K562 (cell line): ENCODE measurements at places on chromosomes 2 and 18.
A peak's percentile ranks its signal among the peaks of the same experiment; 100 is the strongest.

- DNase-seq, result no peak
Measured at GRCh38 chr2:164934401-164935117, 20.8 kb downstream of the SLC38A11 start.

GRCh38 chr2:145764631-145765030 lies 1244.7 kb upstream of the ZEB2 start:
- DNase-seq, result no peak

DNA sequence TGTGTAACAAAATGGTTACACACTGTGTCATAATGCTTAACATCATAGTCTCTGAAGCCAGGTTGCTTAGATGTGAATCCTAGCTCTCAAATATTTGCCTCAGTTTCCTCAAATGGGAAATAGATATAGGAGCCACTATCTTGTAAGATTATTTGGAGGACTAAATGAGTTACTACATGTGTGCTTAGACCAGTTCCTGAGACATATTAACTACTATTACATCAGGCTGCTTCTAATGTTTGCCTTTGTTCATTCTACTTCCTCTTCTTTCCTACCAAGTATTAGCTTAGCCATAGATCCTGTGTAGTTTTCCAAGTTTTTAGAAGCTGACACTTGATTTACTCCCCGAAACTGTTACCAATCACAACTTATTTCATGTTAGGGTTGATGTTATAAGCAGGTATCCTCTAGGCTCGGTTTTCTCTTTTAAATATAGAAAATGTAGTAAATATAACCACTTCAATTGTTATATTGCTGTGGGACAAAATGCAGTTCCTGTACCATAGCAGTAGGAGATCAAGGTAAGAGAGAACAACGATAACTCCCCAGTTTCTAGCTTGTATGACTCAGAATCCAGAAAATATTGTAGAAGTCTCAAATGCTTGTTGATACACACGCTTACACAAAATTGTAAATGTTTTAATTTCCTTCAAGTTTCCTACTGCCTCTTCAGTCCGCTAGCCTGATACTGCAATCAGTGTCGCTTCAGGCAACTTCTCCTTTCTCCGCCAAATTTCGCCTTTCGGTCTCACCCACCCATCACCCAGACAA lies 751 bp upstream of the DNAJC10 start:
- no peak for DNase-seq

DNA sequence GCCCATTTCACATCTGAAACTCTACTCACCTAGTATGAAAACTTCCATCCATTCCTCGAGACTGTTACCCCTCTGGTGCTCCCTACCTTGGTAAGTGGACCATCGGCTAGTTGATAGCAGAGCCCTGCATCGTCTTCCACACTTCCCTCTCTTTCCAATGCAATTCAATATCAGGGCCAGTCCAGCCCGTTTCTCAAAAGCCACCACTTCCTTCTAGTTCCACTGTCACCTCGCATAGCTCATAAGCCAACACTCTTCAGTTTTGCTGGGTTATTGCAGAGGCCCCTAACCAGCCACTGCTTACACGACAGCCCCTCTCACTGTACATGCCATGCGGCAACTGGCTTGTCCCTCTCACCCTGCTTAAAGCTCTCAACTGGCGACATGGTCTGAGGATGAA lies 10.2 kb upstream of the ZNF407 start:
- no peak for DNase-seq

DNA sequence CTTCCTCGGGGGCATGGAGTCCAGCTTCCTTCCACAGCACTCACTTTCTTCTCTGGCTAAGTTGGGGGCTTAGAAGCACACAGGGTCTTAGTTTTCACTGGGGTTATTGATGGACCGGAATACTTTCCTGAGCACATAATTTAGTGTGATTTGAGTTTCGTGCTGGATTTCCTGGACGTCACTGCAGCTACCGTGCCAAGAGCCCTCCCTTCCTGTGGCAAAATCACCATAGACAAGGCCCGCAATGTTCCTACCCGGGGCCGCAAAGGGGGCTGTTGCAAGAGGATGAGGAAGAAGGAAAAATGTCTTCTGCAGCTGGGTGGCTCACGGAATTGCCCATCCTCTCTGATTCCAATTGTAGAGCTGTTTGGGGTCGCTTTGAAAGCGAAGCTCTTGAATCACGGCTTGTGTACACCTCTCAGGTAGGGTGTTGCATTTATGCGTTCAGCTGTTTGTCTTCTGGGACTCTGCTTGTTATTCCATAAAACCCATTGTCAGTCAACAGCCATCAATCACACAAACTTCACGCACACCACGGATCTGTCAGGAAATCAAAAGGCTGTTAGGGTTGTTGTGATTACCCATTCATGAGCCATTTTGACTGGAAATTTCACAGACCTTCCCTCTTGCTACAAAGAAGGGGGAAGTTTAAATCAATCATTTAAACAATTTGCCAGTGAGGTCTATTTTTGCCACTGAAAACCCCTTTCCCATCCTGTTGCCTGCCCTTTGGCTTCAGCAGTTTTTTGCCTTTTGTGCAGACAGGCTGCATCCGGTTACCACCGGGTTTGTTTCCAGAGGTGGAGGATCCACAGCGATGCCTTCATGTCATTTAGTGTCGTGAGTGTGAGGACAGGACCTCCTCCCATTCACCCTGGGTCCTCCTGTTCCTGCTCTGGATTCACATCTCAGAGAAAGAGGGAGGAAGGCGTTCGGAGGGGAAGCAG lies 36.0 kb downstream of the SMIM21 start:
- no peak for DNase-seq

- peak; percentile 11 for DNase-seq
Measured at GRCh38 chr2:201532686-201533304, 81.3 kb downstream of the STRADB start.

GRCh38 chr2:74092275-74092674 lies 55.4 kb downstream of the BOLA3 start:
- DNase-seq, result no peak

DNA sequence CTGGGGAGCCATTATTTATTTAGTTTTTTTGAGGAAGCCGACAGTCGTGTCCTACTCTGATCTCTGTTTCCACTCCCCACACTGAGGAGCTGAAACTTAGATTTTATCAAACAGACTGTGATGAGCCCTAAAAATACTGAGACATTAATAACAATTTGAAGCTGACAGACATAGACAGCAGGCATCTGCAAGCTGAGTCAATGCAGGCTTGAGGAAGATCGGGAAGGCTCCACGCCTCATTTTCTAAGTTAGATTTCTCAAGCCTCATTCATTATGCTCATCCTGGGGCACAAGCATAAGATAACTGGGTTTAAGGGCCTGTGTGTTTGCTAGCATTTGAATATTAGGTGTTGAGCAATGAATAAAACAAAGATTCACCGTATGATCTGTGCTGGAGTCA lies 26.3 kb downstream of the EFR3B start:
- no peak for DNase-seq

DNA sequence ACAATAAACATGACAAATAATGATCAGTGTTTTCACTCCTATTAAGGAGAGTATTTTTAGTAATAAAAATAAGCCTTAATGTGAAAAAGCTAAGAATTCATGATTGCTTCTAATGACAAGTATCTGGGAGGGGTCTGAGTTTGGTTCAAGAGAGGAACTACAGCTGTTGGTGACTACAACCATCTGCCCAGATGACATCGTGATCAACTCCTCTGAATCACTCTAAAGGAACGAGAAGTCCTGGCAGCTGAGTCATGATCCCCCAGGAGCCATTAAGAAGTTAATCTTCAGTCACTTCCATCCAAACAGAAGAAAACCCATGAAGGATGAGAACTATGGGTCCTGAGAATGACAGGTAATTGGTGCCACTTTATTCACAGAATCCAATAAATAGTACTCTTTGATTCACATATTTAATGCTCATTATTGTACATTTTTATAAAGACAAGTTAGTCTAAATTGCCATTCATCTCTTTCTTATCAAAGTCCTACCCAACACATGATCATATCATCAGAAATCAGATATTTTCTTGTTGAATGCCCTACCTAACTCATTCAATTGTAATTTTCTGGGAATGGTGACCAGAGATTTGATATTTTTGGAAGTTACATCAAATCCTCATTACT lies 6.8 kb downstream of the TFPI start:
- DNase-seq, result peak; percentile 71

DNA sequence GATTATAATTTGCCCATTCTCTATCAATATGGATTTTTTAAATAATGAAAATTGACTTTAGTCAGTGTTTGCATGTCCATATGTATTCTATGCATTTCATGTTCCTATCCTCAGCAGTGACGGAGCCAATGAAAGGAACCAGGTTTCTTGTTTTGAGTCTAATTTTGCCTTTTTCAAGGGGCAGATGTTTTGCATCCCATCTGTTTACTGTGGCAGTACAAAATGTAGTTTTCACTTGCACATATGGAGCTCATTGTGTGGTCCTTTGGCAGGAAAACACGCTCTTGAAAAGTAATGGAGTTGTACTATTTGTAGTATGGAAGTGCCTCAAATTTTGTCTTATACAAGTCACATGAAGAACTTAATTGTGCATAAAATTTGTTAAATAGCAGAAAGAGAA lies 127.8 kb downstream of the AGPS start:
- DNase-seq, result no peak

- DNase-seq, result no peak
Measured at GRCh38 chr2:121132054-121132761, 152.8 kb downstream of the TFCP2L1 start.

- no peak for DNase-seq
Measured at GRCh38 chr18:8788503-8789429, 83.4 kb downstream of the MTCL1 start.

DNA sequence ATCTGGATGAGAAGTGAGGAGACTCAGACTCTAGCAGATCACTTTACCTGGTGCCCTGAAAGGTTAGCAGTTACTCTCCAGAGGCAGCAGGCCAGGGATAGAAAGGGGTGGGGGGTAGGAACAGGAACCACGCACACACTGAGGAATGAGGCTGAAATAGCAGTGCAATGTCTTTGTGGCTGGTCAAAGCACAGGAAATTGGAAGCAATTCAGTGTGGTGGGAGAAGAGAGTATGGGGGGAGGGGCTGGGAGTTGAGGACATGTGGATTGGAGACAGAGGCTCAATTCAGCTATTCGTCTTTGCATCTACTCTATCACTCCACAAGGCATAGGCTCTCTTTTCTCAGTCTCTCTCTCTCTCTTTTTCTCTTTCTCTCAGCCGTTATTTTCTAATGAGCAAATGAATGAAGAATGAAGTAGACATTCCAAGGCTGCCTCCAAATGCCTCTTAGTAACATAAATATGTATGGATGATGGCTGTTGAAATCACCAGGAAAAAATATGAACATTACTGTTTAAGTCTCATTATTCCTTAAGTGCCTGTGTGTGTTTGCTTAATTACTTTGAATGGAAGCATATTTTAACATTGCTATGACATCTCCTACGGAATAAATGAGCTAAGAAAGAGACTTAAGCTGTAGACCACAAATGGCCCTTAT lies 979.4 kb downstream of the TSN start:
- DNase-seq, result no peak

GRCh38 chr2:28649481-28650265 lies 102.0 kb upstream of the PPP1CB start:
- no peak for DNase-seq

- no peak for DNase-seq
Measured at GRCh38 chr2:143503280-143503679, 374.1 kb downstream of the ARHGAP15 start.

DNA sequence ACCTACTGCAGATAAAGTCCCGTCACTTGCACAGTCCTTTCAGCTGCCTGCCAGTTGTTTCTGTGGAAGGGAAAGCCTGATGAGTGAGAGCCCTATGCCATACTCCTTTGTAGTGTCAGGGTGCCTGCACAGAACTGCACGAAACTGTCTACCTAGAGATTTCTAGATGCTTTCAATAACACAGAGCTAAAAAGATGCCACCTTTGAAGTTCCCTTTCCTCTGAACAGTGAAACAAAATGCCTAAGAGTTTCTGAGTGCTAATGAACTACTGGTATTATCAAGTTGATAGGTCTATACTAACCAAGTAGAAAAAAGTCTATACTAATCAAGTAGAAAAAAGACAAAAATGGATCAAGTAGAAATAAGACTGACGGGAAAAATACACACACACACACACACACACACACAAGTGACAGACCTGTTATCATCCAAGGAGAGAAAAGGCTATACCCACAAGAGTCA lies 79.0 kb downstream of the TLK1 start:
- DNase-seq, result no peak

DNA sequence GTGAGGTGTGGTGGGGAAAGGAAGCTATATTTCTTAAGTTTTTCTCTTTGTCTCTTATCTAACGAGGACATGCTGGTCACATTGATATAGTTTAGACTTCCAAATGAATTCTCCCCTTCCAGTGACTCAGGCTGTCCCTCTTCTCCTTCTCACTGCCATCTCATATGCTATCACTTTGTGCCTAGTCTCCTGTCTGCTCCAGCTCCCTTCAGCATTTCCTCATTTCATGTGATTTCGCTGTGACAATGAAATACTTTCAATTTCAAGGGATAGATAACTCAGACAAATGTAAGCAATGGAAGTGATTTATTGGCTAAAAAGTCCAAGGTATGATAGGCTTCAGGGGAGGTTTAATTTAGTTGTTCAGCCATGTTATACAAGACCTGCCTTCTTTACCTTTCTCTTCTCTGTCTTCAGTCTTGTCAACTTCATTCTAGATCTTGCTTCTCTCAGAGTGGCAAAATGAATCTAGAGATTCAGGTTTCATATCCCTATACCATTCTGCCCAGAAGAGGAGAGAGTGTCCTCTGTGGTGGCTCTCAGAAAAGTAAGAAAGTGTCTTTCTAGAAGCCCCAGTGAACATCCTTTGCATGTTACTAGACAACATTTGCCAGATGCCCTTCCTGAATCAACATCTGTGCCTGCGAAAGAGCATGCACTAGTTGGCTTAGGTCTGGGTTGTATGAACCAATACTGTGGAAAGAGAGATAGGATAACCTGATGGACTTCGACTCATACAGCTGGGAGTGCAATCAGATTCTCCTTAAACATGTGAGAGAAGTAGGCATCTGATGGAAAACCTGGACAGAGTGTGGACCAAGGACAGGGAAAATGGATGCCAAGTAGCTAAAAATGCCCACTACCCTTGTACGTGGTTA lies 29.9 kb upstream of the GPR155 start:
- DNase-seq, result no peak

DNA sequence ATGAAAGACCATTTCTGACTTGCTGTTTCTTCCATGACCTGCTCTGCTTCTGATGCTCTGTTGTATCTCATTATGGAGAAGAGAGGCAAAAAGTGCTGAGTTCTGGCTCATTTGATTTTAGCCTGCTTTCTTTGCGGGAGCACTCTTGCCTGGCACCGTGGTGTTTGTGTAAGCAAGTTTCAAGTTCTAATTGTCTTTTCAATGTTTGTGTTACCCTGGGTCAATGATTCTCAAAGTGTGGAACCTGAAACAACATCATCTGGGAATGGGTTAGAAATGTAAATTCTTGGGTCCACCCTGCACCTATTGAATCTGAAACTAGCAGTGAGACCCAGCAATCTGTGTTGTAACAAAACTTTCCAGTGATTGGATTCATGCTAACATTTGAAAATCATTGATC lies 85.5 kb upstream of the STON1 start:
- DNase-seq, result no peak

GRCh38 chr2:142980246-142981068 lies 103.0 kb downstream of the KYNU start:
- no peak for DNase-seq

GRCh38 chr18:45163871-45164270 lies 451.4 kb upstream of the SLC14A2 start:
- DNase-seq, result no peak

GRCh38 chr2:145918951-145919350 lies 1399.0 kb upstream of the ZEB2 start:
- no peak for DNase-seq
